ENCODE measurements at places on chromosomes 11 and 22. TPM values are rescaled to one million over a fixed set of nuclear protein-coding genes. Genes with fewer than 3 reads are reported as not detected.

NLRP14 gene
- not detected for total RNA-seq

OR5P2 gene
- not detected for total RNA-seq

YAP1 gene
- total RNA-seq = 10.3 TPM

MS4A3 gene
- total RNA-seq = not detected

RASGRP2 gene
- total RNA-seq = not detected

CABP4 gene
- total RNA-seq = 3.9 TPM

DLAT gene
- total RNA-seq = 46.1 TPM

PNPLA5 gene
- total RNA-seq = not detected

ZNF215 gene
- total RNA-seq = 1.4 TPM

ME3 gene
- 47.7 TPM for total RNA-seq

NEFH gene
- total RNA-seq = 2.1 TPM

OR9G4 gene
- not detected for total RNA-seq

MPZL3 gene
- 8.4 TPM for total RNA-seq

HBB gene
- total RNA-seq = not detected

BAIAP2L2 gene
- 0.54 TPM for total RNA-seq

ALDH3B2 gene
- not detected for total RNA-seq

TRIM48 gene
- not detected for total RNA-seq

MS4A12 gene
- total RNA-seq = not detected

ART1 gene
- not detected for total RNA-seq

AIFM3 gene
- total RNA-seq = 0.07 TPM

MOV10L1 gene
- 6.7 TPM for total RNA-seq

CARNS1 gene
- total RNA-seq = not detected

ARFGAP2 gene
- 128 TPM for total RNA-seq

GAS2 gene
- total RNA-seq = 1.8 TPM

NRXN2 gene
- total RNA-seq = not detected

OR52R1 gene
- not detected for total RNA-seq

CHRNA10 gene
- not detected for total RNA-seq

OR52A1 gene
- total RNA-seq = not detected

CHADL gene
- total RNA-seq = 3.1 TPM

PELI3 gene
- 3.9 TPM for total RNA-seq

LDHAL6A gene
- total RNA-seq = not detected

KRTAP5-11 gene
- not detected for total RNA-seq

CDCA5 gene
- total RNA-seq = 20.7 TPM

CST6 gene
- 0.25 TPM for total RNA-seq

NTM gene
- total RNA-seq = 0.40 TPM

VPREB1 gene
- total RNA-seq = not detected

MMP8 gene
- not detected for total RNA-seq

SCGB1A1 gene
- not detected for total RNA-seq

HEPHL1 gene
- total RNA-seq = not detected

ADAMTS15 gene
- total RNA-seq = 0.05 TPM

HIC2 gene
- total RNA-seq = 2.3 TPM

OR56A1 gene
- total RNA-seq = not detected

PRPF19 gene
- total RNA-seq = 115 TPM

OR51B2 gene
- total RNA-seq = not detected

RBMXL2 gene
- total RNA-seq = not detected

GDPD4 gene
- total RNA-seq = not detected

WBP2NL gene
- total RNA-seq = 0.07 TPM

SLC2A11 gene
- total RNA-seq = 4.5 TPM

SOX6 gene
- total RNA-seq = 1.1 TPM

MAPK8IP1 gene
- 3.5 TPM for total RNA-seq

C11orf52 gene
- total RNA-seq = 0.49 TPM

AP1B1 gene
- 97.7 TPM for total RNA-seq
